ENCODE measurements at places on chromosomes 3 and 15.

DNA sequence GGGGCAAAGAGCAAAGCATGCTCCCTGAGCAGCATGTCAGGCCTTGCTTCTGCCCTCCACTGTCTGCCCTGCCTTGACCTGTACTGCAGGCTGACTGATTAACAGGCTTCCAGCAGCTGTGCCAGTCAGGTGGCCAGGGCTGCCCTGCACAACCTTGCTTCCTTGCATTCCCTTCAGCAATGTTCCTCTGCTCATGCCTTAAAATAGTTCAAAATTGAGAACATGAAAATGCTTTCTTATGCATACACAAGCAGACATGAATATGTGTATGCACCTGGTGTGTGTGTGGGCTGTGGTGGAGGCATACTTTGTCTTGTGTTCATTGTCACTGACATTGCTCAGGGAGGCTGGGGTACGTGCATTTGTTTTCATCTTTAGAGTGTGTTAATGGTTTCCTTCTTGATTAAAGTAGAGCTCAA, 1.2 kb upstream of the SLC22A13 start:
- DNase-seq = no peak

DNA sequence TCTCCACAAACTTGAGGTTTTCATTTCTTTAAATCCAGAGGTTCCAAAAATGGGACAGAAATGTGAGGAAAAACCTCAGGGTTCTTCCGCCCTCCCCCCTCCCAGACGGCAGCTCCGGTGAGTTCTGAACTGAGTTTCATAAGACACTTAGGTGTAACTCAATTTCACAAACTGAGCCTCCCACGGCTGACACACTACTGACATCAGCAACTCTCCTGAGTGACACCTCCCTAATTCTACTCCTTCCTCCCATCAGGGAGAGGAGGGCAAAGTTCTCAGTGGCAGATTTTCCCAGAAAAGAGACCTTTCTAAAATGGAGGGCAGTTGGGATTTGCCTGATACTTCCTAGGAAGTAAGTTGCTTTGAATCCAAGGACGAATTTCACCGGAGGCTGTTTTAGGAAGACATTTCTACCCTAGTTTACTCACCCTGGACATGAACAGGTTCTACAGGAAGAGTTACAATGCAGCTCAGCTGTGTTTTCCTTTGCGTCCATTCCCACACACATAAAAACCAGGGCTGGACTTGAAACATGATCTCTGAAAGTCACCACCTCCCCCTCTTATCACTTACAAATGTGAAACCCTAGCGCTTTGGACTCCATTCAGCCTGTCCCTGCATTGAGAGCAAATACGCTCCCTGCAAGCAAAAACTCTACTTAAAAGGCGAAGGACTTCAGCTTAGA, 78.1 kb upstream of the LMOD3 start:
- DNase-seq = peak; percentile 79

- no peak for DNase-seq
Measured at GRCh38 chr3:81989758-81990157, 228.3 kb upstream of the GBE1 start.

DNA sequence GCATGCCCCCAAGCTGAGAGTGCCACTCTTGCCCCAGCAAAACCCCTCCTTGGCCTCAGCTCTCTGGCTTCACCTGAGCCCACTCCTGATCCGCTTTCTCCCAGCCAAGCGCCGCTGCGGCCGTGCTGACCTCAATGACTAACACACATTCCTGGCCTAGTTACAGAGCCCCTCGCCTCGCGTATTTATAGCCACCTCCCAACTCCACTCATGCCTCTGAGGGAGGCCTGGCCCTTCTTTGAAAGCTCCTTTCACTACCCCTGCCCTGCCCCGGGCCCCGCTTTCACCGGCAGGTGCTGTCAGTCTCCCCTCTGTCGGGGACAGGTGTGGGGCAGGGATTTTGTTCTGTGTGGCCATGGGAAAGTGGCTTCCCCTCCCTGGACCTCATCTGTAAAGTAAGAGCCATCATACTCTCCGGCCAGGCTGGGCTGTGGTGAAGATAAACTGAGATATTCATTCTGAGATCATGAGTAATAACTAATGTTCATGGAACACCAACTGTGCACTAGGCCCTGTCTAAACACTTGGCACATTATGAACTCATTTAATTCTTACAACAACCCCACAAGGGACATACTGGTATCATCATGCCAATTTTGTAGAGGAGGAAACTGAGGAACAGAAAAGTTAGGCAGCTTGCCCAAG, 13.2 kb upstream of the ATP2B2 start:
- no peak for DNase-seq

DNA sequence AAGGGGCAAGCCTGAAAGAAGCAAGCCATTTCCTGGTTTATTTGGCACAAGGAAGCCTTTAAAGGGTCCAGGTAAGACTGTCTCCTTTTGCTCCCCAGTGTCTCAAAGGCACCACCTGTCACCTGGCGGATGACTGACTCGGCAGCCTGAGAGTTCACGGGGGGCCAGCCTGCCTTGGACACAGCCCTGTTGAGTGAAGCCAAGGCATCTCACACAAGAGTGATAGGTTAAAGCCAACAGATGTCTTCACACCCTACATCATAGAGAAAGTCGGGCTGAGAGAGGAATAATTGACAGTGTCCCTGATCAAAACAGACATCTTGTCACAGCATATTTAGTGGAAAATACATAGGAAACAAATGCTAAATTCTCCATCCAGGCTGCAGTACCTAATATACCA, 28.2 kb upstream of the LIPC start:
- no peak for DNase-seq

DNA sequence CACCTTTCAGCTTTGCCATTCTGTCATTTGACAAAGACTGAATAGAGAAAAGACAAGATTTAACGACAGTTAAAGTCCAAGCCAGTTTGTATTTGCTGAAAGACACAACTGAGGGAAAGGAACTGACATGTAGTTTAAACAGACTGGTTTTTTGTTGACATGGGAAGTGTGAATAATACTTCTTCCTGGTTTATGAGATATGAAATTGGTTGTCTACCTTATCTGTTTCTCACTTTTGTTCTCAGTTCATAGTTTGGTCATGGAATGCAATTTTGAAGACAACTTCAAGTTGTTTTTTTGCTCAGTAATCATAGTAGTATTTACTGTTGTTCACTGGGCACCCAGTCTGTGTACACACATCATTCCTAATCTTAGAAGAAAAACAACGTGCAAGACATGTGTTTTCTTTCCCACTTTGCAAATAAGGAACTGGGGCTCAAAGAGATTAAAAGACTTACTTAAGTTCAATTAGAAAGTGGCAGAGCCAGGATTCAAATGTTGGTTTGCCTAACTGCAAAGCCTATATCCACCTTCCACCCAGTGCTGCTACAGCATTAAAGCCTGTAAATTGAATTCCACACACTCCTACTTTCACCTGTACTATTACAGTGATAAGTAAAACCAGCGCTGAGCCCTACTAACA, 103.5 kb downstream of the LPP start:
- DNase-seq = peak; percentile 14

DNA sequence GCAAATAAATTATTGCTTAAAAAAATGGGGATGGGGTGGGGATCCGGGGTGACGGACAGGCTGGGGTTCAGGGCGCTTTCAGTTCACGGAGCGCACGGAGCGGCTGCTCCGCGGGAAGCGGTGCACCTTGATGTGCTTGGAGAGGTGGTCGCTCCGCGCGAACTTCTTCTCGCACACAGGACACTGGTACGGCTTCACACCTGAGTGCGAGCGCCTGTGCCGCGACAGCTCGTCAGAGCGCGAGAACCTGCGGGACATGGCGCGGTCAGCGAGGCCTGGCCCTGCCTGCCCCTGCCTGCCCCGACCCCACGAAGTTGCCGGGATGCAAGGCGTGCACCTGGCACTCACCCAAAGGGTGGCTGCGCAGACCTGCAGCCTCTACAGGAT, 13.6 kb downstream of the KLF15 start:
- no peak for DNase-seq

GRCh38 chr3:24299246-24299805, 195.3 kb downstream of the THRB start:
- no peak for DNase-seq

- DNase-seq = no peak
Measured at GRCh38 chr3:170997961-170998913, 28.3 kb downstream of the SLC2A2 start.

- DNase-seq = no peak
Measured at GRCh38 chr3:46163556-46164041, 44.5 kb downstream of the CCR1 start.

DNA sequence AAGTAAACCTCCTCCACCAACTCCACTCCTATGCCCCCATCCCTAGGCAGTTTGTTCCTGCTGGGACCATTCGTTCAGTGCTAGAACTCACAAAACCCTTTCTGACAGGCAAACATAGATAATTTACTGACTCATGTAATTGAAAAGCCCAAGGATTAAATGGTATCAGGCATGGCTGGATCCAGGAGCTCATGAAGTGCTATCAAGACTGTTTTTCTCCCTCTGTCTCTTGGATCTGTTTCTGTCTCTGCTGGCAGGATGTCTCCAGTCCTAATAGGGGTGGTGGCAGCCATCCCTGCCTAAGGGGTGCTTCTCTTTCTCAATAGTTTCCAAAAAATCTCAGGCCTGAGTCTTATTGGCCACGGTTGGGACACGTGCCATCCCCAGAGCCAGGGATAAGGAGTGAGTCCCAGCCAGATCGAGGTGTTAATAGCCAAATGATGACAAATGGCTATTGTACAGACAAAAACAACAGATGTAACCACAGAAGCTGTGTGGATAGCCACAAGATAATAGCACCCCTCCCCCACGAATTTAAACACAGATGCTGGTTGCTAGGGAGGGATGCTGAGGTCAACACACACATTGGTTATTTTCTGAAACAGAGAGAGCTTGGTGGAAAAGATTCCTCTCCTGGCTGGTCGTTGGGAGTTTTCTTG, 168.6 kb downstream of the SHQ1 start:
- no peak for DNase-seq

DNA sequence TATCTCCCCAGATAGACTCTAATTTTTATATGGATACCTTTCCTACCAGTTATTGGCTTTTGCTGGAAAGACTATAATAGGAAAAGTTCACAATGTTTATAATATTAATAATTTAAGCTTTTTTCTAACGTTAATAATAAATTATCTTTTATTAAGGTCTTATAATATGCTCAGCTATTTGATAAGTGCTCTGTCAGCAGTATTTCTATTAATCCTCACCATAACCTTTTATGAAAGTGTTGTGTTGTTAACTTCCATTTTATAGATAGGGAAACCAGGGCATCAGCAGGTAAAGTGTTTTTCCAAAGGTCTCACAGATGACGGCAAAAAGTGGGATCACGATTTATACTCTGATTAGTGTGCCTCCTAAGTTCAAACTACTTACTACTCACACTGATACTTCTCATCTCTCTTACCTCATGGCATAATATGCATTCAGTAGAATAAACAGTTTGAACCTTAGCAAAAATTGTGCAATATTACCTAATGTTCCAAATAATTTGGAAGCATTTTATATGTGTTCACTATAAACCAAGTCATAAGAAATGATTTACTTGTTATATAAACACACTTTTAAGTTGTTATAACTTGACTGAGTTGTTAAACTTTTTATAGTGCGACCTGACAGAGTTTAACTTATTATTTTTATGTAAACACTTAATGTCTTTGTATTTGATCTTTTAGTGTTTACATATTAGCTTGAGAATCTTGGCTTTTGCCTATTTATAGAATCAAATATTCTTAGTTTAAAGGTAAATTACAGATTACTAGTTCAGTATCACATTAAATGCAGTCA, 274.9 kb upstream of the DCBLD2 start:
- no peak for DNase-seq

DNA sequence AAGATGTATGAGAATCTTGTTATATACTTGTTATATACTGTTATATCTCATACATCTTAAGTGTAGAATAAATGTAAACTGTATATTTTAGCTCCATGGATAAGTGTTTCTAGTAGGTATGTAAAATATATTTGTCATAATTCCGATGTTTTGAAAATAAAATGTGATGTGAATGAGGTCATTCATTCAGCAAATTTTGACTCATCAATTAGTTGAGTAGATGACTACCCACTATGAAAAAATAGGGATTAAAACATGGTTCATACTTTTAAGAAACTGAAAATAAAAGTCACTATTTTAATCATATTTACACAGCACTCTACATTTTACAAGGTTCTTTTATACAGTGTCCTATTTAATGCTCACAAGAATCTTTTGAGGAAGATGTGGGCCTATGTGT, 28.4 kb upstream of the CNTN3 start:
- no peak for DNase-seq

DNA sequence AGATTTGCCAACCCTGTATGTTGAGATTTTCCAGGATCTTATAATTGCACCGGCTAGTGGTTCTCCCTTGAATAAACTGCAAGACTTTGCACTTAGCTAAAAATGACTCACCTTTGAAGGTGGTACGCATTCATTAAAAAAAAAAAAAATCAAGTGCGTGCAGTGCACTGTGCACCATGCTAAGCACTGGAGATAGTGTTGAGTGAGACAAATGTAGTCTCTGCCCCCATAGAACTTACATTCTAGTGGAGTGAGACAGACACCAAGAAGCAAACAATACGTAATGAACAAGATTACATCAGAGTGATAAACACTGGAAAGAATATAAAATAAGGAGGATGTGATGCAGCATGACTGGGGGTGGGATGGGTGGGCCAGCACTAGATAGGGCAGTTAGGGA, 69.4 kb downstream of the ITPR1 start:
- DNase-seq = no peak

- DNase-seq = no peak
Measured at GRCh38 chr15:99614749-99615288, 49.0 kb downstream of the MEF2A start.

DNA sequence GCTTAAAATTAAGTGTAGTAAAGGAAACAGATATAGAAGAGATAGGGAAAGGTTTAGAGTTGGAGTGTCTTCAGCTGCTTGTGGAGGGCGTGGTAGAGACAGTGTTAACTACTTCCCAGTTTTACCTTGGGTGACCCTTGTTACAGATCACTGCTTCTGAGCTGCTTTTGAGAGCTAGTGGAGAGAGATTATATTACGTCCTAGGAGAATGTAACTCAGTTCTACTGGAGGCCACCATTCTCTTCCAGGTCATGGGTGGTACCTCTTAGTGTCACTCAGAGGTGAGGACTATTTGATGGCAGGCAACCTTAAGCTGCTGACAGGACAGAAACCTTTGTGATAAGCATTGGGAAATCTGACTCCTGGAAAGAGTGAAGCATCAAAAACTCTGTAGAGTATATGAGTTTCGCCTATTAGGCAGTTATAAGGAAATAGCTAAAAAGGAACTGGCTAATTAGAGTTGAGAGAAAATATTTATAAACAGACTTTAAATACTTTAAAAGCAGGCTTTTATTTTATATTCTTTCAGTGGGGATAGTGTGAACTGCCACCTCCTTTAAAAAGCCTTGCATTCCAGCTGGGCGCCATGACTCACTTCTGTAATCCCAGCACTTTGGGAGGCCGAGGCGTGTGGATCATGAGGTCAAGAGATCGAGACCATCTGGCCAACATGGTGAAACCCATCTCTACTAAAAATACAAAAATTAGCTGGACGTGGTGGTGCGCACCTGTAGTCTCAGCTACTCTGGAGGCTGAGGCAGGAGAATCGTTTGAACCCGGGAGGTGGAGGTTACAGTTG, 106.5 kb downstream of the ZNF609 start:
- no peak for DNase-seq

DNA sequence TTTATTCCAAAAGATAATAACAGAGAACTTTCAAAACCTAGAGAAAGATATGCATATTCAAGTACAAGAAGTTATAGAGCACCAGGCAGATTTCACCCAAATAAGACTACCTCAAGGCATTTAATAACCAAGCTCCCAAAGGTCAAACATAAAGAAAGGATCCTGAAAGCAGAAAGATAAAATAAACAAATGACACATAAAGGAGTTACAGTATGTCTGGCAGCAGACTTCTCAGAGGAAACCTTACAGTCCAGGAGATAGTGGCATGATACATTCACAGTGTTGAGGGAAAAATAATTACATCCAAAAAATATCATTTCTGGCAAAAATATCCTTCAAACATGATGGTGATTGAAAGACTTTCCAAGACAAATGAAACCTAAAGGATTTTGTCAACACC, 185.8 kb upstream of the POU1F1 start:
- no peak for DNase-seq
